ENCODE measurements at places on chromosomes 7 and 10.

GRCh38 chr7:100629117-100629716 is 12.1 kb downstream of the TFR2 start:
- no peak for DNase-seq

GRCh38 chr7:129778770-129779601 is 167.5 kb downstream of the NRF1 start:
- no peak for DNase-seq

DNA sequence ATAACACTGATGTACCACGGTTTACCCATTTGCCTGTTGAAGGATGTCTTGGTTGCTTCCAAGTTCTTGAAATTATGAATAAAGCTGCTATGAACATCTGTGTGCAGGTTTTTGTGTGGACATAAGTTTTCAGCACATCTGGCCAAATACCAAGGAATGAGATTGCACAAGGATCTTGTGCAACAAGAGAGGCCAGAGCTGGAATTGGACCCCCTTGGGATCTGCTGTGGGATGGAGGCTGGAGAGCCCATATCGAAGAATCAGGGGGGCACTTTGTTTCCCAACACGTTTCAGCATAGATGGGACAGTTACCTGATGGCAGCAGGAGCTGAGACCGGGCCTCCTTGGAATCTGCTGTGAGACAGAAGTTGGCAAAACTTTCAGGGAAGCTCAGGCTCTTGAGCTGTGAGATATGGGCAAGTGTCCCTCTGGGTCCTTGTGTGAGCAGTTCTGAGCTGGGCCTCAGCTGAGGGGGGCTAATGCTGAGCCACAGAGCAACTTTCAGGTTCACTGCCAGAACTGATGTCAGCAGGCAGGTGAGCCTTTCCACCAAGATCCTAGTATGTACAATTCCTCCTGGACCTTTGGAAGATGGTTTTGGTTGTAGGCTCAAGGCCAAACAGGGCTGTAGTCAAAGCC is 115.2 kb upstream of the RAB18 start:
- peak; percentile 47 for DNase-seq

DNA sequence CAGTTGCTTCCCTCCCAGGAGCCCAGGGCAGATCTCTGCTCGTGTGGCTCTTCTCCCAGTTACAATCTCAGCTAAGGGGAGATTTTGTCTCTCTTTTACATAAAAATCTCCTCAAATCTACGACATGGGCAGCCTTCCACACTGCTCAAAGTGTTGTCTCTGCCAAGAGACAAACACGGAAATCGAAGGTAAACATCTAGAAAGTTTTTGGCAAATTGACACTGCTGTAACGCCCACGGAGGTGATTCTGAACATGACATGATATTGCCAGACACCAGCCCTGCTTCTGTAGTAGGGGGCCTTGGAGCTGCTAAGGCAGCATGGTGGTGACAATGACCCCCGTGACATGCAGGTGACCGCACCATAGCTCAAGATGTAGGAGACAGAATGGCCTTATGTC is 128.3 kb downstream of the CCDC3 start:
- DNase-seq: no peak

GRCh38 chr7:80453699-80454340 is 58.0 kb downstream of the GNAT3 start:
- DNase-seq: peak; percentile 41

DNA sequence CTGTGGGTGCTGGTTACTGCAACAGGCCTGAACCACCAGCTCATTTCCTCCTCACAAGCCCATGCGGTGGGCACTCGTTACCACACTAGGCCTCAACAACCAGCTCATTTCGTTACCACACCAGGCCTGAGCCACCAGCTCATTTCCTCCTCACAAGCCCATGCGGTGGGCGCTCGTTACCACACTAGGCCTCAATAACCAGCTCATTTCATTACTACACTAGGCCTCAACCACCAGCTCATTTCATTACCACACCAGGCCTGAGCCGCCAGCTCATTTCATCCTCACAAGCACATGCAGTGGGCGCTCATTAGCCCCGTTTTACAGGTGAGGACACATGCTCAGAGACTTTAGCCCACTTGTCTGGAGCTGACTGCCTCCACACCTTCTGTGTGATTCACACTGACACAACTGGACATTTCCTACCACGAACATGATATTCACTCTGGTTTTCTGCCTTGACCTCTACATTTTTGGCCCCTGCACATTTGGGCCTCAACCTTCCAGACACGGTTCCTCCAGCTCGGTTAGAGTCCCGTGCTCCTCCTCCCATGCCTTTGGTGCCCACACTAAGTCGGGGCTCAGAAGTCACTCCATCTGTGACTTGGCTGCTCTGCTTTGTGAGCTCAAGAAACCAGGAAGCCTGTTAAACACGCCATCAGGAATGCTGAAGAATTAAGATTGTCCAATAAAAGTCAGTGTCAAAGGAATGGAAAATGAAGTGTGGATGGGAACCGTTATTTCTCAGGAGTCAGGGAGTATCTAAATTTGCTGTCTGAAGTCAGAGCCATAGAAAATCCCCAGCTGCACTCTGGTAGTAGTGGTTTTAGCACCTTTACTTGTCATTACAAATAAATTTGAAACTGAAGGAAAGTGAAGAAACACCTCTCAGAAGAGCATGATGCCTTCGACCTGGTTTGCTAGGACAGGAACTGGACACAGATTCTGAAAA is 55.8 kb upstream of the LANCL2 start:
- DNase-seq: no peak

DNA sequence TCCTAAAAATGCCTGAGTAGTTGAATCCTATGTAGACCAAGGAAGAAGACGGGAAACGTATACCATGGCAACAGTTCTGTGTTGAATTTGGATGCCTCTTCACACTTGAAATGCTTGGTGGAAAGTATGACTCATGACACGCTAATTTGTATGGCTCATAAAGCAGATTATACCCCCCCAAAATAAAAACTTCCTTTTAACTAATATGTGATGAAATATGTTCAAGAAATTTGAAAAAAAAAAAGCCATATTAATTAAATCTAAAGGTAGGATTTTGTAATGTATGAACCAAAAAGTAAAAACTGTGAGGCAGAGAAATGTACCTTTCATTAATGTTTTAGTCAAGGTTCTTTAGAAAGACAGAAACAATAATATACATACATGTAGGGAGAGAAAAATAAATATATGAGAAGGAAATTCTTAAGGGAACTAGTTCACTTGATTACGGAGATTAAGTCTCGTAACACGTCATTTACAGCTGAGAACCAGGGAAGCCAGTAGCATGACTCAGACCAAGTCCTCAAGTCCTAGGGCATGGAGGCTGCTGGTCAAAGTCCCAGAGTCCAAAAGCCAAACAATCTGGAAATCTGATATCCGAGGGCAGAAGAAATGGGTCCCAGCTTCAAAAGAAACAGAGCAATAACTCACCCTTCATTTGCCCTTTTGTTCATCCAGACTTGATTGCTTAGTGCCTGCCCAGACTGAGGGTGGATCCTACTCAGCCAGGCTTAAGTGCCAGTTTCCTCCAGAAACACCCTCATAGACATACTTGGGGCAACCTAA is 485.1 kb downstream of the SEMA3D start:
- peak; percentile 85 for DNase-seq

DNA sequence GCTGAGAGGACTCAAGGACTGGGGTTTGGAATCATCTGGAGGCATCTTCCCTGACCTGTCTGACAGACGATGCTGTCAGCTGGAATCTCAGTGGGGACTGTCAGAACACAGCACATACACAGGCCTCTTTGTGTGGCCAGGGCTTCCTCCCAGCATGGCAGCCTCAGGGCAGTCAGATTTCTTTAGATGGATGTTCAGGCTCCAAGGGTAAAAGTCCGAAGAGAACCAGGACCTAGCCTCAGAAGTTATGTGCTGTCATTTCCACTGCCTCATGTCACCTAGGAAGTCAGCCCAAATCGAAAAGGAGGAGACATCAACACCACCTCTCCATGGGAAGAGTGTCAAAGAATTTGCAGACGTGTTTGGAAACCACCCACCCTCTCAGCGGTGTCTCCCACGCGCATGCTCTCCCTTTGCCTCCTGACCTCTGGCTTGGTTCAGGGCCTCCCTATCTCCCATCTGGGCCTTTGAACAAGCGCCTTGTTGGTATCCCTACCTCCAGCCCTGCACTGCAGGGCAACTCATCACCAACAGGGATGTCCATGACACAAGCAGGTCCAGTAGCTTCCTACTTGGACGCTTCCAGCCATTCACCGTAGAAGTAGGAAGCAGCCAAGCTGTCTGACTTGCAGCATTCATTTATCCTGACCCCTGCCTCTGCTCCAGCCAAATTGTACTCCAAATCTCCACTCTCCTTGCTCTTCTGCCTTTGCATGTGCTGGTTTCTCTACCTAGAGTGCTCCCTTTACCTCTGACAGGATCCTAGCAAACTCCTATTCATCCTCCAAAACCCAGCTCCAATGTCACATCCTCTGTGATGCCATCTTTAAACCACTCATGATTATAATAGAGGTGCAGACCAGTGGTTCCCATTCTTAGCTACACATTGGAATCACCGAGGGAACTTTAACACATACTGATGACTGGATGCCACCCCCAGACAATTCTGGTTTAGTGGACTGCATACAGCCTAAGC is 121.6 kb downstream of the OAT start:
- DNase-seq: no peak

DNA sequence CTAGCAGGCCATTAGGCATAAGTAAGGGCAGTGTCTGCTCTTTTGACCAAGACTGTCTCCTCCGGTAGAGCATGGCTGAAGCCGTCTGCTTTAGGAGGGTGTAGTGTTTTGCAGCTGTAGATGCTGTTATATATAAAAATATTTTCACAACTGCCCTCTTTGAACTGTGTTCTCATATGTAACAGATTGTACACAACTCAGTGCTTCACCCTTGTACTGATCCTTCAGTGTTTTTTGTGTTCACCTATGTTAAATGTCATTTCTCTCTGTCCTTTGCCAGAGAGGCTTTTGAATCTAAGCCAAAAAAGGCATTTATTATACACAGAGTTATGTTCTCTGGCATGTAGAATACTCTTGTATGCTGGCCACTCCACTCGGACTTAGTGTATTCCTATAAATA is 135.5 kb downstream of the BICC1 start:
- no peak for DNase-seq

DNA sequence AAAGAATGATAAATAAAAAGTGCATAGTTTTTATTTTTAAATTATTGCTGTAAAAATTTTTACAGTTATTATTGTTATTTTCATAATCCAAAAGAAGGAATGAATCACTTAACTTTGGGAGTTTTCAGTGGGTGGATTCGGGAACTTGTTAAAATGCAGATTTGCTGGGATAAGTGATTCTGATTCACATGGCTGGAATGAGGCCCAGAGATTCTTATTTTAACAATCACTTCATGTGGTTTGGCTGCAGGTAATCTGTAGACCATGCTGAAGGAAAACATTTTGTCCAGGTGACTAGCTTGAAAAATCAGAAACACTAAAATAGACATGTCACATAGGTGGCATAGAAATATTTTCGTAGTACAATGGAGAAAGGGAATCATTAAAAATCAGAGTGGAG is 13.9 kb downstream of the CROT start:
- DNase-seq: peak; percentile 9

GRCh38 chr7:8204339-8205030 is 57.5 kb downstream of the ICA1 start:
- no peak for DNase-seq

DNA sequence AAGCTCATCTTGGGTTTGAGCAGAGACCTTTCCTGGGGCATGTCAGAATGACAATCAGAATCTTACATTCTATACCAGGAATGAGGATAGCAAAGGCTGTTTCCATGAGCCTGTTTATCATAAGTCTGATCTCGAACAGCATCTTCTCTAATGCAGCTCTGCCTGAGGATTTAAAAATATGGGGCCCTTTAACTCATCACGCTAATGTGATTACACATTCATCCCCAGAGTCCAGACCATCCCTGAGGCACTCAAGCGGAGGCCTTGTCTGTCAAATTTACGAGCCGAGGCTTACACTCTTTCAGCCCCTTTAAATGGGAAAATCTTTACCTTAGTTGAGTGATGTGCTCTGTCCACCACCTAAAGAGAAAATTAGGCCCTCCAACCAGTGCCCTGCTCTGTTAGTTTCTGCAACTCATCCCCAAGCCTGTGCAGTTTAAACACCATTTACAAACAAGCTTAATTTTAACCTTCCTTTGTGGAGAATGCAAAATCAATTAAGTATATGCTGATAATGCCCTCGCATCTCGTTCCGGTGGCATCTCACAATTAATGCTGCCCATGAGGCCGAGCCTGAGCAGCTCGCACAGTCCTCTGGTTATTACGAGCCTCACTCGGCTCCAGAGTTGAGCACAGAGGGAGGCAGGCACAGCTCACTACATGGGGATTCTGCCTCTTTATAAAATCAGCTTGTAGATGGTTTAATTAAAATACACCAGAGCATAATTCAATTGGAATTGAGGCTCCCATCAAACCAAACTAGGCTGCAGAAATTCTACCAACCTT is 16.0 kb downstream of the CHST15 start:
- DNase-seq: no peak

DNA sequence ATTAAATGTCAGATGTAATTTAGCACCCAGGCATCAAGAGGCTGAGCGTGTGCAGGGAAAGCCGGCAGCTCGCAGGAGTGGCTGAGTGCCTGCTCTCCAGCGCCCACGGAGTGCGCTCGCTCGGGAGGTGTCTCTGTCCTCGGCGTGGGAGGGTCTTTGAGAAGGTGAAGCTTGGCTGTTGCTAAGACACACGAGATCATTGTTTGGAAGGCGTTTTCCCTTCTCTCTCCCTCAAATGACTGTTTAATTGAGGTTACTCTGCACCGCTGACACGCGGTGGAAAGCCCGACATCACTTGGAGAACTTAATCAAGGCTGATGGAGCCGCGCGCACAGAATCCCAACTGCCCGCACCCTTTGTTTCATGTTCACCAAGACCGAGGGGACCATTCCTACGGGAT is 414.6 kb downstream of the DNAJB6 start:
- no peak for DNase-seq

DNA sequence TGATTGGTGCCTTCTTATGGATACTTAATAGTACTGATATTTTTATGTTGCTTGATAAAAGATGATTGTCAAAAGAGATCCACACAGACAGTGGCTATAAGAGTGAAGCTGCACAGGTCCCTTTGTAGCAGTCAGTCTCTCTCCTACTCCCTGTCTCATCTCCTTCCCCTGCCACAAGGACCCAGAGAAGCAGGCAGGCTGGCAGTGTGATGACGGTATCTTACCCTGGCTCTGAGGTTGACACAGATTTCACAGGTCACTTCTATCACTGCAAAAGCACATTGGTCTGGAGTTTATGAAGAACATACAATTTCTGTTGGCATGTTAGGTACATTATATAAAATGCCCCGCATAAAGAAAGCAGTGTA is 64.4 kb upstream of the AHR start:
- no peak for DNase-seq

- DNase-seq: no peak
Observed at GRCh38 chr10:92207061-92207460, 83.8 kb downstream of the CPEB3 start.

GRCh38 chr7:42877862-42878261 is 34.0 kb downstream of the C7orf25 start:
- DNase-seq: no peak
